ENCODE measurements at places on chromosomes 3 and 15.
A peak's percentile ranks its signal among the peaks of the same experiment; 100 is the strongest.

DNA sequence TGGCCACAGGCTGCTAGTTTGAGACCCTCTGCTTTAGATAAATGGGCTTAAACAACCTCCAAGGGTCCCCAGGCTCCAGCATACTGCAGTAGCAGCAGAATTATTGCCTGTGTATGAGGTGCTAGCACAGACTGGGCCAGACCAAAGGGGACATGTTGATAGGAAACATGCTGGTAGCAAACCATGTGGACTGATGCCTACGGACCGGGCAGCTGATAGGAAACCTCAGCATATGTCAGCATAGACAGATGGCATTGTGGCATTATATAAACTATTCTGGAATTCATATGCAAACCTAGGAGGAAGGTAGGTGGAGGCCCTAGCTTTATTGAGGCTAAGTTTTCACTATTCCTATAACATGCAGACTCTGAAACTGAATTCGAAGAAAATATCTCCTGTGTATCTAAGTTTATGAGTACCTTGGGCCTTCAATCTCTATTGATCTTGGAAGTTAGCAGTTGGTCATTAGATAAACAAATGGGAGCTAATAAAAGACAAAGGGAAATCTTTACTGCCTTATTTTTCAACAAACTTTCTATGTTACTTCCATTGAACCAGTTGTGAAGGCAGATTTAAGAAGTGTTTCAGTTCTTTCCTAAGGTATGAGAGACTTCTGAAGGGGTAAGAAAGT lies 1.7 kb upstream of the HGD start:
- no peak for DNase-seq

DNA sequence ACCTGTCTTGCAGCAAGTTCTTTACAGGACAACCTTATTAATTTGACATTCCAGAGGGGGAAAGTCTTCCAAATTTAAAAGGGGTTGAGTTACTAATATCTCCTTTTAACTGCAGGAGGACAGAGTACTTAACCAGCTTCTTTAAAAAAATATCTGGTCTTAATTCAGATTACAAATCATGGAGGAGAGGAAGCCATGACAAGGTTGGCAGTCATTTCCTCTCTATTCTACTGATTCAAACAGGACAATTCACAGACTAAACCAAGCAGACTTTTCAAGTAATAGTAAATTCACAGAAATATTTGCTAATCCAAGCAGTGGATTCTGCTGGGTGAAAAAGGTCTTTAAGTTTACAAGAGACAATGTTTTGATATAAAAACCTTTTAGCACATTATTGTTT lies 185.3 kb downstream of the CFAP20DC start:
- no peak for DNase-seq

GRCh38 chr3:51908026-51908425 lies 4.9 kb upstream of the IQCF1 start:
- no peak for DNase-seq

- DNase-seq, result peak; percentile 97
Observed at GRCh38 chr3:42036483-42036823, 54.7 kb upstream of the TRAK1 start.

DNA sequence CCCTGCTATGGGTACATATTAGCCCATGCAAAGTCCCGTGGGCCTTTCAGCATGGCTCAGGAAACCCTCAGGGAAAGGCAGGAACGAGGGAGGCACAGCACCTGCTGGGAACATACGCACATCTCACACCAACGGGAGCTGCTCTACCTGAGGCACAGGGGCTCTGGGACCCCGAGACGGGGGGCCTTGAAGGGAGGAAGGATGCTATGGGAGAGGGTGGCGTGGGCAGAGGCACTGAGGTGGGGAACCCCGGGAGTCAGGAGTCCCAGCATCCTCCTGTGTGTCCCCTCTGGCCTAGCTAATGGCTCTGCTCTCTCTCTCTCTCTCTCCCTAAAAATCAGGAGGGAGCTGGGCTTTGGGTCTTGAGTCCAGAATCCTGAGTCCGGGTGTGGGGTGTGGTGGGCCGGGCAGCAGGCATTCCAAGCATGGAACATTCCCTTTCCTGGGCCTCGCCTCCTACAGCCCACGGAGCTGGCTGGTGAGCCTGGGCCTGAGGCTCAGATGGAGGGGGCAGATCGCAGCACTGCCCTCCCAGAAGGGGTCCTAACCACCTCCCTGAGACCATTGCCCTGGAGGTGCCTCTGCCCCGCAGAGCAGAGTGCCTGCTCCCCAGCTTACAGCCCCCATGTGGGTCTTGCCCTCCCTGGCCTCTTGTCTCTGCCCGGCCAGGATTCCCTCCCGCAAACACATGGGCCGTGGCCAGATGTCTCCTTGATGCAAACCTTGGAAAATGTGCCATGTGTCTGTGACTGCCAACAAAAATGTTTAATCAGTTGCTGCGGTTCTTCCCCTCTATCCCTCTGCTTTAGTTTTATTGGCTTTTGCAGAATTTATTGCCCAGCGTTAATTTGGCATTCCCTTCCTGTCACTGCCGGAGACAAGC lies 101.6 kb downstream of the TMEM266 start:
- no peak for DNase-seq

DNA sequence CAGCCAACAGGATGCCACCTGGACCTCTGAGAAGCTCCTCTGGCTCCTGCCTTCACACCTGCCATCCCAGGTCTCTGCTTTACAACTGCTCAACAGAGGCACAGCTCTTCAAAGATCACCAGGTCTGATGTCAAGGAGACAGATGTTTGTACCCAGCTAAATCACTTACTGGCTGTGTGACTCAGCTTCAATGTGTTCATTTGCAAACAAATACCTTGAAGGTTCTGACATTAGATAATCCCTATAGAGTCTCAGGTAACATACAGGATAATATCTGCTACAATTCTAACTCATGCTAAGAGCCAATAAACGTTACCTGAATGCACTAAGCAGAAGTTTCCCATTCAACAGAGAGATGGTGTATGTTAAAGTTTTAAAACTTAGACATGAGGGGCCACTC lies 163.4 kb upstream of the IGF1R start:
- no peak for DNase-seq

GRCh38 chr15:29736012-29736743 lies 86.1 kb downstream of the TJP1 start:
- DNase-seq, result peak; percentile 18

- DNase-seq, result peak; percentile 79
Observed at GRCh38 chr3:37290551-37290950, 116.2 kb upstream of the LRRFIP2 start.

DNA sequence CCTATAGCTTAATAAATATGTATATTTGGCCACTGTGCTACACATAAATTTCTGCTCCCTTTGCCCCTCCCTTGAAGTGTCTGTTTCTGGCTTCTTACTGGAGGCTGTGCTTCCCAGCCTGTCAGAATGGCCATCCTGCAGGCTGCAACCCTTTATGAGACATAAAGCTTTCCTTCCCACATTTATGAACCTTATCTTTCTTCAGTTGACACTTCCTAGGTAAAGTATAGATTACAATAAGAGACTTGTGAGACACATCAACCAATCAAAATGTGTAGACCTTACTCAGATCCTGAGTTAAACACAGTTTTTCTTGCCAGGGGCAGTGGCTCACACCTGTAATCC lies 29.5 kb downstream of the SCN11A start:
- no peak for DNase-seq

DNA sequence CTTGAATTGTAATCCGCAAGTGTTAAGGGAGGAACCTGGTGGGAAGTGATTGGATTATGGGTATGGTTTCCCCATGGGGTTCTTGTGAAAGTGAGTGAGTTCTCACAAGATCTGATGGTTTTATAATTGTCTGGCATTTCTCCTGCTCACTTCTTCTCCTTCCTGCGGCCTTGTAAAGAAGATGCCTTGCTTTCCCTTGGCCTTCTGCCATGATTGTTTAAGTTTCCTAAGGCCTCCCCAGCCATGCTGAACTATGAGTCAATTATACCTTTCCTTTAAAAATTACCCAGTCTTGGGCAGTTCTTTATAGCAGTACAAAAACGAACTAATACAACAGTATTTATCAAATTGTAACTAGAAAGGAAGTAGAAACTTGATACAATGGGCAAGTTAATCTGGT lies 31.9 kb downstream of the IFT57 start:
- DNase-seq, result no peak

DNA sequence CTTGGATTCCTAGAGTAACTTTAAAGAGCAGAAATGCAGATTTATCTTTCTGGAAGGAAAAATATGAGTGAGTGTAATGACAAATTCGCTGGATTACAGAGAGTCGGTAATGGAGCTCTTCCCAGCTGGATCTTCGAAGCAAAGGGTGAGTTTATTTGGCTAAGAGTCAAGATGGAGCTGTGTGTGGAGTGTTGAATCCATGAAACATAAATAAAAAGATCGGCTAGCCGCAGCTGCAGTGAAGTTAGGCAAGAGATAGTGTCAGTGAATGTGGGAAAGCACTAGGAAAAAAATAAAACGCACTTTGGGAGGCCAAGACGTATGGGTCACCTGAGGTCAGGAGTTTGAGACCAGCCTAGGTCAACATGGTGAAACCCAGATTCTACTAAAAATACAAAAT lies 10.3 kb downstream of the NAALADL2 start:
- DNase-seq, result peak; percentile 75

DNA sequence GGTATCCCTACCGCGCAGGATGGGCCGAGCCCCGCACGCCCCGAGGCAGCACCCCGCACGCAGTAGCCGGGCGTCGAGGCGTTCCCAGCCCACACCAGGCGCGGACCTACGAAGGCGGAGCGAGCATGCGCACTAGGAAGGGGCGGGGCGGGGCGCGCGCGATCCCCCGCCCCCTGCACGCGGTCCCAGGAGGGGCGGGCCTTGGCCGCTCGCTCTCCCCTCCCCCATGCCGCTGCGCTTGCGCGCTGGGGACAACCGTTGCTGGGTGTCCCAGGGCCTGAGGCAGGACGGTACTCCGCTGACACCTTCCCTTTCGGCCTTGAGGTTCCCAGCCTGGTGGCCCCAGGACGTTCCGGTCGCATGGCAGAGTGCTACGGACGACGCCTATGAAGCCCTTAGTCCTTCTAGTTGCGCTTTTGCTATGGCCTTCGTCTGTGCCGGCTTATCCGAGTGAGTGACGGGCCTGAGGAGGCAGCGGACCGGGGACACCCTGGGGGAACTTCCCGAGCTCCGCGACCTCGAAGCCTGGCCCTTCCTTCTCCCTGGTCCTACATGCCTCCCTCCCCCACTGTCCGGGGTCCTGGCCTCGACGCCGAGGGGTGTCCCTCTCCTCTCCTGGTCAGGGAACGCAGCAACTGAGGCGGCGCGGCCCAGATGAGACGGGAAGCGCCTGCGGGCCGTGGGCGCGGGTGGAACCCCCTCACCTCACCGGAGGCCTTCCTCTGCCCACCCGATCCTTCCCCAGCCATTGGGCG lies at the start of gene SPESP1:
Gene SPESP1, plus strand, starts transcription at position 258 of the 755 bp plus-strand sequence. Its CDS starts 129 bp downstream, at position 387.
- peak; percentile 54 for DNase-seq

DNA sequence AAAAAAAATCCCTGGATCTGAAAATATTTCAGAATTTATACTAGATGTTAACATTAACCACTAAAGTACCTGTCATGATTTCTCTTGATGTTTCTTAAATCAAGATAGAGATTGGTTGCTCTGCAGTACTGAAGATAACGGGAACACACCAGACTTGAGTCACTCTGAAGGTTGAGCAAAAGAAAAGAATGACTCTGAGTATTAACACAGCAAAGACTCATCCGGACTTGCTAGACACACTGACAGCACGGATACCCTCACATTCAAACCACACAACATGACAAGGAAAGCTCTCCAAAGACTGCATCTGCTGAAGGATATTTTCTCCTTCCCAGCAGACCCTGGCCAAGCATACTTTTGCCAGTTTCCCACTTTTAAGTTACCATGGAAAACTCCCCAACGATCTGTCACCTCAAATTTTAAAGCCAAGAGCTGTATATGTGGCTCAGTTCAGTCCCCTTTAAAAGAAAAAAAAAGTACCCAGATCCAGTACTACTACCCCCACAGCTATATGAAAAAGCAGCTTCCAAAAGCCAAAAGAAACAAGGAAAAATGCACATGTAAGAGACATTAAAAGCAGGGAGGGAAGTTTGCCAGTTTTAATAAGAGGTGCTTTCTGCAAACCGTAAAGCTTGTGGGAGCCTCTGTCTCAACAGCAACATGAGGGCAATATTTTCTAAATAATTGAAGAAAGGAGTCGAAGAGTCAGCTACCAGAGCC lies 8.3 kb downstream of the EOGT start:
- peak; percentile 69 for DNase-seq

GRCh38 chr3:126108676-126109050 lies 24.7 kb upstream of the SLC41A3 start:
- DNase-seq, result no peak

- DNase-seq, result no peak
Observed at GRCh38 chr3:115098354-115099073, 48.6 kb downstream of the ZBTB20 start.

GRCh38 chr3:26029321-26029720 lies 239.4 kb downstream of the OXSM start:
- DNase-seq, result no peak

DNA sequence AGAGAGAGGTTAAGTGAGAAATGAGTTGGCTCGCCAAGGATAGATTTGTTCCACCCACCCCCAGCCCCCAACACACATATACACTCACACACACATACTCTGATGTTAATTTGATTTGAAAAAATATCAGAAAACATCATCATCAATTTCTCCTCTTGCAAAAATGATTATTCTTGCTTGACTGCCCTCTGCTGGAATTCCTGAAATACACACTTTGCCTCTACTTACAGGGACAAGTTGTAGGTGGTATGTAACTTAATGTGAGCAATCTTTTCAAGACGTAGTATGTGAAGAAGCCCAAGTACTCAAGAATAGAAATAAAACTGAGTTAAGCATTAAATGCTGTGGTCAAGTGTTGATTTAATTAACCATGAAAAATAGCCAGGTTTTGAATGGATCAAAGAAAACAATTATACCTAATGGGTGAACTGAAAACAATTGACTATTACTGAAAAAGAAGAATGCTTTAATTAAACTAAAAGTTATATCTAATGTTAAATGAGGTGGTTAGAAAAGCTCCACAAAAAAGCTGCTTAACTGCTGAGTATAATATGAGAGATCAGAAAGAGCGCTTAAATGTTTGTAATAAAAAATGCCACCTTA lies 46.6 kb upstream of the MDFIC2 start:
- peak; percentile 29 for DNase-seq

- DNase-seq, result no peak
Observed at GRCh38 chr15:97791824-97792792, 168.4 kb upstream of the ARRDC4 start.

GRCh38 chr15:31169558-31169957 lies 68.0 kb upstream of the TRPM1 start:
- DNase-seq, result no peak

All from amniotic epithelial cell (primary cell).